ENCODE measurements at places on chromosomes 3 and 15. TPM values are rescaled to one million over a fixed set of nuclear protein-coding genes. Genes with fewer than 3 reads are reported as not detected.

DNA sequence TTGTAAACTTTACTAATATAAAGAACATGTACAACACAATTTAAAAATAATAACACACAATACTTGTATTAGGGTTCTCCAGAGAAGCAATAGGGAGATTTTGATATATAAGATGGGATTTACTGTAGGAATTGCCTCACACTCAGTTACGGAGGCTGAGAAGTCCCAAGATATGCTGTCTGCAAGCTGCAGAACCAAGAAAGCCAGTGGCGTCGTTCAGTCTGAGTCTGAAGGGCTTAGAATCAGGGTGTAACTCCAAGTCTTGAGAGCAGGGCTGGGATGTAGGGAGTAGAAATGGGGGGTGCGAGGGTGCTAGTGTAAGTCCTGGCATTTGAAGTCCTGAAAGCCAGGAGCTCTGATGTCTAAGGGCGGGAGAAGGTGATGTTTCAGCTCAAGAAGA lies 206.6 kb upstream of the HES1 start:
- DNase-seq = no peak

The CIAO2A gene
- total RNA-seq = 157 TPM

GRCh38 chr3:114144909-114145688 lies 33.8 kb downstream of the DRD3 start:
- peak; percentile 89 for DNase-seq

The SERPINI2 gene
- not detected for total RNA-seq

DNA sequence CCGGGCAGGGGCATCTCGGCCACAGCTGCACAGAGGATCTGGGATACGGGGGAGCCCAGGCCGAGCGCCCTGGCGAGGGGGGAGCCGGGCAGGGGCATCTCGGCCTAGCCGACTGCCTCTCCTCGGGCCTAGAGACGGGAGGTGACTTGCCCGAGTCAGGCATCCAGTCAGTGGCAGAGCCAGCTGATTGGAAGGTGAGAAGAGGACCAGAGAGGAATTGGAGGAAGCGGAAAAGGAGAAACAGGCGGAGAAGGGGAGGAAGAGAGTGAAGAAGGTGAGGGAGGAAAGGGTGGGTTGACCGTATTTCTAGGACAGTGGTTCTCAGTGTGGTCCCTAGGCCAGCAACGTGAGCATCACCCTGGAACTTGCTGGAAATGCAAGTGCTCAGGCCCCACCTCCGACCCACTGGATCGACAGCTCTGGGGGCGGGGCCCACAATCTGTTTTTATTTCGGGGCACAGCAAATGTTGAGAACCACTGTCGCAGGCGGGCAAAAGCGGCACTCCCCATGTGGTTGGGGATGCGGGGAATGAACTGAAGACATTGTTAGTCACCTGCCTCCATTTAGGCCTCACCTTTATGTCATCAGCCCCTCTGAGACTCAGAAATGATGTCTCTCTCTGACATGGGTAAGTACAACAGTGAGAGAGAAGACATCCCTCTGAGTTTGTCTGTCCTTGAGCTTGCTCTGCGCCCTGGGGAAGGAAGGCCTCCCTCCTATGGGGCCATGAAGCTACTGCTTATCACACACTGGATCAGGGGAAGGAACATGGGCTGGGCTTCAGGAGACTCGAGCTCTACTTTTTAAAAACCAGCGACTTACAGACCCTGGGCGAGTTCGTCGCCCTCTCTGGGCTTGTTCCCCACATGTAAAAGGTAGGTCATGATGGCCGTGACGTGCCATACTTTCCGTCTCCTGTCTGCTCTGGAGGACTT lies 1.0 kb upstream of the MELTF start:
- no peak for DNase-seq

- DNase-seq = peak; percentile 92
Observed at GRCh38 chr15:66617137-66618090, 51.6 kb upstream of the LCTL start.

GRCh38 chr3:127541320-127541719 lies 49.2 kb downstream of the TPRA1 start:
- no peak for DNase-seq

- DNase-seq = no peak
Observed at GRCh38 chr15:50315814-50316630, 39.0 kb downstream of the GABPB1 start.

- peak; percentile 62 for DNase-seq
Observed at GRCh38 chr3:98779541-98780335, 16.6 kb downstream of the ST3GAL6 start.

- DNase-seq = no peak
Observed at GRCh38 chr3:9942164-9942563, 8.5 kb downstream of the CRELD1 start.

DNA sequence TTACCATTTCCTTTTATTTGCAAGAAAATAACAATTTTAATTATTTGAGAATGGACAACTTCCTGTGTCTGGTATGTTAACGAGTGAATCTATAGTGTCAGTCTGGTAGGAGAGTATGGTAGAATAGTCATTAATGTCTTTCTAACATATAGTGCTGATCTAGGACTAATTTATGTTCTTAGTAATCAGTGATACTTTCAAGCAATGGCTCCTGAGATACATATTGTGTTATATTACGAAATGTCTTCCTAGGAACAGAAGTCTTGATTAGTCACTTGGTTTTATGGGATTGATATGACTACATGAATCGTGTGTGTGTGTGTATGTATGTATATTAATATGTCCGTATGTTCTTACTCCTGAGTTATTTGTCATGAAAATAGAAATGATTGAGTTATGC lies 66.6 kb upstream of the PAQR5 start:
- peak; percentile 14 for DNase-seq

GRCh38 chr3:62109534-62109933 lies 263.8 kb downstream of the FEZF2 start:
- peak; percentile 97 for DNase-seq

All from HT1080 (cell line).